SJCRH30 (cell line): ENCODE measurements at places on chromosomes 6 and 20. TPM values are rescaled to one million over a fixed set of nuclear protein-coding genes. Genes with fewer than 3 reads are reported as not detected.

DYNLRB1 gene
- 199 and 256 TPM in 2 replicates for total RNA-seq

REM1 gene
- not detected in 2 replicates for total RNA-seq

DEFB129 gene
- not detected in 2 replicates for total RNA-seq

- H3K27ac ChIP-seq = peak overlapping the region; percentile 16
- H3K36me3 ChIP-seq = no peaks in the 10 kb centered on the region
- H3K27me3 ChIP-seq = no peaks in the 10 kb centered on the region
- DNase-seq = peak; percentile 25
Observed at GRCh38 chr6:139290787-139291311, 949 bp downstream of the TXLNB start.

GRCh38 chr6:121201105-121201504 is 133.2 kb downstream of the TBC1D32 start:
- DNase-seq = no peak
- H3K4me1 ChIP-seq = no peaks in the 10 kb centered on the region
- no peak overlapping the region for H3K27ac ChIP-seq
- H3K27me3 ChIP-seq = no peaks in the 10 kb centered on the region
- no peak overlapping the region for H3K4me3 ChIP-seq

GRCh38 chr20:2149507-2149906 is 47.9 kb downstream of the STK35 start:
- DNase-seq = no peak
- H3K36me3 ChIP-seq = no peaks in the 10 kb centered on the region
- no peaks in the 10 kb centered on the region for H3K4me1 ChIP-seq
- no peak overlapping the region for H3K4me3 ChIP-seq
- H3K27ac ChIP-seq = no peak overlapping the region
